Ovary (tissue), 10 donors: ENCODE measurements at places on chromosomes 1 and 21.

GRCh38 chr1:50705699-50706098, 254.4 kb downstream of the FAF1 start:
- no peak for DNase-seq

GRCh38 chr1:208175508-208175895, 68.7 kb downstream of the PLXNA2 start:
- DNase-seq: no peak

GRCh38 chr1:194624833-194625232, 1438.4 kb upstream of the B3GALT2 start:
- no peak for DNase-seq

- no peak for DNase-seq
Measured at GRCh38 chr1:50742523-50742922, 217.5 kb downstream of the FAF1 start.

GRCh38 chr1:51061231-51061918, 40.7 kb upstream of the C1orf185 start:
- no peak for DNase-seq

DNA sequence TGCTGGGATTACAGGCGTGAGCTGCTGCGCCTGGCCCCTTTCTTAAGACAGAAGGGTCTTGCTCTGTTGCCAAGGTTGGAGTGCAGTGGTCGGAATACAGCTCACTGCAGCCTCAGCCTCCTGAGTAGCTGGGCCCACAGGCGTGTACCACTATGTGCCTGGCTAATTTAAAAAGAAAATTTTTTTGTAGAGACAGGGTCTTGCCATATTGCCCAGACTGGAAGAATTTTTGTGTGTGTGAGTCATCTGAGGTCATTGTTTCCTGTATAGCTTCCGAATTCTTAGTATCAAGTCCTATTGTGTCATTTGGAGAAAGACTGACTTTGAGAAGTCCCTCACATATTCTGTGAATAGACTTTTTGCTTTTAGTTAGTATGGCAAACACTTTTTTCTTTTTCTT, 4.7 kb downstream of the SZRD1 start:
- no peak for DNase-seq

DNA sequence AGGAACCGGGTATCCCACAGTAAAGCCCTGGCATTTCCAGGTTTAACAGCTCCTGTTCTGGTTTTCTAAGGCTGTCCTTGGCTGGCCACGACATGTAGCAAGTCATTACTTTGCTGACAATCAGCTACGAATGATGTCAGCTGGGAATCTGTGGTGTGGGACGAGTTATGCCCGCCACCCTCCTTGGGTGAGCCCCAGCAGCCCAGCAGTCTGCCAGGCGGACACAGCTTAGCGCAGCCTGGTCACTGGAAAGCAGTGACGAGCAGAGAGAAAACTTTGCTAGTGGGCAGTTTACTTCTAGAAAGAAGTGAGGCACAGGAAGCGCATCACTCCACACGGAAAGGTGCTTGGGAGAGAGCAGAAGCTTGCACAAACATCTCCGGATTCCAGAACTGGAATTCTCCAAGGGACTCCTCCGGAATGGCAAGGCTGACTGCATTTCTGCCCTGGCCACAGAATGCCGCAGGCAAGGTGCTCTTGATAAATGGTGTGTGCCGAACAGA, 15.5 kb upstream of the ZNF436 start:
- DNase-seq: no peak

GRCh38 chr1:10880063-10880462, 83.6 kb upstream of the CASZ1 start:
- DNase-seq: no peak

- DNase-seq: no peak
Measured at GRCh38 chr1:193109619-193110018, 4.4 kb upstream of the GLRX2 start.

DNA sequence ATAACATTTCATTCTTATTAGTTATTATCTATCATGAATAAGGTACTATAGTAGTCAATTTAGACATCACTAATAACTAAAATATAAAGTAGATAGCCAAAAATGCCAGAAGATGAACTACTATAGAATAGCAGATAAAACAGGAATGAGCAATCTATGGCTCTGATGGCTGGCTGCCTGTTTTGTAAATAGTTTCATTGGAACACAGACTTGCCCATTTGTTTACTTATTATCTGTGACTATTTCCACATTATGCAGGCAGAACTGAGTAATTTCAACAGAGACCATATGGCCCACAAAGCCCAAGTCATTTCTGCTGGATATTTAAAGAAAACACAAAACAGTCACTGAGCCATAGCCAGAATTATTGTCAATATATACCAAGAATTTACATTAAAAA, 222.1 kb downstream of the COL24A1 start:
- no peak for DNase-seq

- no peak for DNase-seq
Measured at GRCh38 chr1:238336531-238336930, 445.8 kb upstream of the ZP4 start.

- DNase-seq: no peak
Measured at GRCh38 chr1:81873946-81874345, 73.2 kb downstream of the ADGRL2 start.

- no peak for DNase-seq
Measured at GRCh38 chr1:160850993-160851392, 11.7 kb downstream of the CD244 start.

DNA sequence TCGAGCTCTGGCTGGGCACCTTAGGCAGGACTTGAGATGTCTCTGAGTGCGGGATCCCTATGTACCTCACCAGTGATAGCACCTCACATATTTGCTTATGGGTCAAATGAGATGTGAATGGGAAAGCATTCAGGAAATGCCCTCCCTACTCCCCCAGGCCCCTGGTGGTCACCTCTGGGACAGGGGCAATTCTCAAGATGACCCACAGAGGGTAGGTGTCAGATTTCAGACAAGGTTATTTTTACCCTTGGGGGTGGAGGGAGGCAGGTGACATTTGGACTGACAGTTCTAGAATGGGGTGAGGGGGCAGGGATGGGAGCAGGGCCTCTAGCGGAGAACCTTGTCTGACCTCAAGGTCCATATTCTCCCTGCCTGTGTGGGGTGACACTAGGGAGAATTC, 27.1 kb downstream of the ACOT11 start:
- no peak for DNase-seq

DNA sequence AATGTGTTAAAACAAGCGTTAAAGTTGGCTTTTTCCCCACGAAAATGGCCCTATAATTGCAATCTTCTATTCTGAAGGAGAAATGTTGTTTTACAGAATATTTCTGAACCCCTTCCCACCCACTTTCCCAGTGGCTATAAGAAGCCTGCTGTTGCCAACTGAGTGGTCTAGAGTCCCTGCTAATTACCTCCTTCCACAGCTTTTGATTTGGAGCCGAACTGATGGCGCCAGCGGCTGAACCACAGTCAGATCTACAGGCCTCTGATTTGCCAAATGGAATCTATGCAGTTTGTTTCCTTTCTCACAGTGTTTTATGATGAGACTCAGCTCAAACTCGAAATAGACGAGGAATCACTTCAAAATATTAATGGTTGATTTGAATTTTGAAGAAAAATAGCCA, 76.0 kb upstream of the C1orf105 start:
- no peak for DNase-seq

GRCh38 chr1:94425821-94426484, 7.8 kb downstream of the ABCD3 start:
- DNase-seq: no peak

GRCh38 chr1:228005511-228006033, 1.2 kb upstream of the WNT3A start:
- DNase-seq: no peak

- no peak for DNase-seq
Measured at GRCh38 chr1:203173011-203173555, 2.5 kb downstream of the MYBPH start.

DNA sequence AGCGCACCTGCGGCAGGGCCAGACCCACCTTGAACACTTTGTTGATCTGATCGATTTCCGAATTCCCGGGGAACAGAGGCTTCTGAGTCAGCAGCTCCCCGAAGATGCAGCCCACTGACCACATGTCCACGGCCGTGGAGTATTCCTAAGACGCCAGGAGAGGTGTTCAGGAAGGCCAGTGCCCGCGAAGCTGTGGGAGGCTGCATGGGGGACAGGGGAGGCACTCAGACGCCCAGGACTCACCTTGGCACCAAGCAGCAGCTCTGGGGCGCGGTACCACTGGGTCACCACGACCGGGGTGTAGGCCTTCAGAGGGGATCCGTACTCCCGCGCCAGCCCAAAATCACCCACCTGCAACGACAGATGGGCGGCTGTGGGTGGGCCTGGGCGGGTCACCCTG, 11.2 kb upstream of the SLC35E2B start:
- DNase-seq: no peak

- peak; percentile 48 for DNase-seq
Measured at GRCh38 chr1:94096797-94097549, 24.0 kb downstream of the ABCA4 start.

DNA sequence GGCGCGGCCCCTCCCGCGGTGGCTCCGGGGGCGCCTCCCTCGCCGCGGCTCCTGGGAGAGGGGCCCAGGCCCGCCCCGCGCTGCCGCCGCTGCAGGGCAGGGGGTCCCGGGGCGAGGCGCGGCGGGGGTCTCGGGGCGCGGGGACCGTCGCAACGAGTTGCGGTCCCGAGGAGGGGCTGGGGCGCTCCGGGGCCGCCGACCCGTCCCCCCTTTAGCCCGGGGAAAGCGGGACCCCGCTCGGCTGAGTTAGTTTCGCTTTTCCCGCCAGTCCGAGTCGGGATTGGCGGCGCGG, 493 bp downstream of the SPSB1 start:
- no peak for DNase-seq

GRCh38 chr1:109133815-109134214, 19.9 kb downstream of the ELAPOR1 start:
- no peak for DNase-seq

- DNase-seq: no peak
Measured at GRCh38 chr1:65704318-65704717, 88.4 kb upstream of the PDE4B start.

DNA sequence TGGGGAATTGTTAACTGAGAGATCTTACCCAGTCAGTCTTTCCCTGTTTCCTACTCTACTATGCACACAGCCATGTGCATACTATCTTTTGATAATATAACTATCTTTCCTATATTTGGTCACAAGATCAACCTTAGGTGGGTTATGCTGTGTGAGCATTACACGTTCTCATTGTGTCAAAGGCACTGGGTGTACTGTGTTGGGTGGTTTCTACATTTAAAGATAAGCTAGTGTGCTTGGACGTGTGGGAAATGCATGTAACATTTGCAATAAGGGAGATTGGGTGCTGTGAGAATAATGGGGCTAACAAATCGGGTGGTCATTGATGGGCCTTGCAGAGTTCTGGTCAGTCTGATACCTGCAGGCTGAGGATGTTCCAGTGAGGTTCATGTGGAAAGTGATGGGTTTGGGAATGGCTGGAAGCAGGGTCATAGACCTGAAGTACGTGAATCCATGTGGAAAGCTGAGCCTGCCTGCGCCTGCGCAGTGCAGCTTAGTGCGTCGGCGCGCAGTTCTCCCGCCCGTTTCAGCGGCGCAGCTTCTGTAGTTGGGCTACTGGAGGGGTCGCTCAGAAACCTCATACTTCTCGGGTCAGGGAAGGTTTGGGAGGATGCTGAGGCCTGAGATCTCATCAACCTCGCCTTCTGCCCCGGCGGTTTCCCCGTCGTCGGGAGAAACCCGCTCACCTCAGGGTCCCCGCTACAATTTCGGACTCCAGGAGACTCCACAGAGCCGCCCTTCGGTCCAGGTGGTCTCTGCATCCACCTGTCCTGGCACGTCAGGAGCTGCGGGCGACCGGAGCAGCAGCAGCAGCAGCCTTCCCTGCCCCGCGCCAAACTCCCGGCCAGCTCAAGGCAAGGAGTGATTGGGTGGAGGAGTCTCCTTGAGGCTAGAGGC, at the start of gene MSH4:
MSH4 (plus strand) TSS at position 507 of the 897 bp plus-strand sequence; CDS start at position 611, 104 bp downstream.
- DNase-seq: peak; percentile 10

DNA sequence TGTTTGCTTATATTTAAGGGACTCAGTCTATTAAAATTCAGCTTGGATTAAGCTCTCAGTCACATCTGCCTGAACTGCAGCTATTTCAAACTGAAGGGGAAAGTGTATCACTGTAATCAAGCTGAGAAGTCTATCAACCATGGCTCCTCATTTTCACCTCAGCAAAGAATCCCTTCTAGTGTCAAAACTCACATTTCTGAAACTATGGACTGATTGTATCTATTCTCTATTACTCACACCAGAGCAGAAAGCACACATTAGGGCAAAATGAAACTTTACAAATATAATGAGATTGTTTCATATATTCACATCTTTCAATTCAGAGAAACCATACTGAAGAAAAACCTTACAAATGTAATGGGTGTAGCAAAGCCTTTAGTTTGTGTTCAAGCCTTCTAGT, 14.6 kb upstream of the C1orf146 start:
- DNase-seq: no peak

- DNase-seq: no peak
Measured at GRCh38 chr1:98975113-98975512, 29.5 kb downstream of the PLPPR5 start.

- no peak for DNase-seq
Measured at GRCh38 chr1:238558156-238558555, 667.4 kb upstream of the ZP4 start.

GRCh38 chr1:157968508-157968907, 24.9 kb upstream of the KIRREL1 start:
- no peak for DNase-seq

GRCh38 chr1:111221633-111222291, 5.8 kb upstream of the CHI3L2 start:
- no peak for DNase-seq

GRCh38 chr1:213658457-213658856, 329.3 kb upstream of the PROX1 start:
- no peak for DNase-seq

DNA sequence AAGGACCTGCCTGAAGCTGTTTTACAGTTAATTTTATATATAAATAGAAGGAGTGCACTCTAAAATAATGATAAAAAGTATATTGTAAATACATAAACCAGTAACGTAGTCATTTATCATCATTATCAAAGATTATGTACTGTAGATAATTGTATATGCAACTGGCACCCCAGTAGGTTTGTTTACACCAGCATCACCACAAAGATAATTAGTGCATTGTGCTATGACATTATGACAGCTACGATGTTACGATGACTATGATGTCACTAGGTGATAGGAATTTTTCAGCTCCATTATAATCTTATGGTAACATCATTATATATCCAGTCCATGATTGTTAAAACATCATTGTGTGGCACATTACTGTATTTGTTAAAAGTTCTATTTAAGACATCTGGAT, 185.2 kb downstream of the LBR start:
- no peak for DNase-seq

DNA sequence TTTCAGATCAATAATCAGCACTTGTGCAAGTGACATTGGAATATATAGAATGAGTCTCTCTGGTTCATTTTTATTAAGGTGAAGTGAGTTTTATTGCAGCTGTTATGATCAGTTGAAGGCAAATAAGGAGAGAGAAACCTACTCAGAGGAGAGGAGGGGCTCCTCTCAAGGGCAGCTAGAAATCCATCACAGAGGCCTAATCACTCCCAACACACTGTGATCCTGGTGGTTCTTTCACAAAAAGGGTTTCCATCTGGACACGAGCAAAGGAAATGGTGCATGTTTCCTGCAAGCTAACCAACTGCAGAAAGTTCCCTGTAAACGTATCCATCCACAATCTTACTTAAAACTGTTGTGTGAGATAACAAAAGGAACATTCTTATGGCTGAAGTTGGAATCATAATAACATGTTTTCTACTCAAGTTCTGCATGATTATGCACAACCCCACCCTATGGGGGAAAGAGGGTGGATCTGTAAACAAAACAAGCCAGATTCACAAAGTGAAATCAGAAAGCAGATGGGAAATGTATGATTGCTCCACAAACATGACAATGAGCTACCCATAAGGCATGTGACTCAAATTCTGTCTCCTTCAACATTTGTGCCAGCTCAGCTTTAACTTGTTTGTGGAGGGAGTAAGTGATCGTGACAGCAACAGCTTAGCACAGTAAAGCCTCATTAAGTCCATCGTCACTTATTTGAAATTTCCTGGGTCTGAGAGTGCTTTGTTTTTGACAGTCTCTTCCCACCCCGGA, 141.2 kb upstream of the ST6GALNAC5 start:
- no peak for DNase-seq
